ENCODE measurements at places on chromosomes 12 and 14.

- DNase-seq, result peak; percentile 68
Measured at GRCh38 chr12:2652401-2653081, 142.2 kb upstream of the FKBP4 start.

GRCh38 chr12:5328669-5329517 lies 103.0 kb upstream of the NTF3 start:
- no peak for DNase-seq

GRCh38 chr12:22916815-22917214 lies 291.8 kb downstream of the ETNK1 start:
- no peak for DNase-seq

GRCh38 chr12:108143144-108143543 lies 14.1 kb downstream of the WSCD2 start:
- no peak for DNase-seq

DNA sequence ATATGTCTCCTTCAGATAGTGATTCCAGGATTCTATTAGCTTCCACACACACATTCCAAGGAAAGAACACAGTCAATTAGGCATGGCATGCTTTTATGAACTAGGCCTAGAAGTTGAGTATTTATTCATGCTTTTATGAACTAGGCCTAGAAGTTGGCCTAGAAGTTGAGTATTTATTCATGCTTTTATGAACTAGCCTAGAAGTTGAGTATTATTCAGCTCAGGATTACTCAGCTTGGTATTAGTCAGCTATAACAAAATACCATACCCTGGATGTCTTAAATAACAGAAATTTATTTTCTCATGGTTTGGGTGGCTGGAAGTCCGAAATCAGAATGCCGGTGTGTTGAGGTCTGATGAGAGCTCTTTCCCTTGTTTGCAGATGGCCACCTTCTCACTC lies 442.7 kb upstream of the FLRT2 start:
- no peak for DNase-seq

Data from lower leg skin (tissue), 4 donors.